ENCODE measurements at places on chromosomes 3 and 15.
A peak's percentile ranks its signal among the peaks of the same experiment; 100 is the strongest.

DNA sequence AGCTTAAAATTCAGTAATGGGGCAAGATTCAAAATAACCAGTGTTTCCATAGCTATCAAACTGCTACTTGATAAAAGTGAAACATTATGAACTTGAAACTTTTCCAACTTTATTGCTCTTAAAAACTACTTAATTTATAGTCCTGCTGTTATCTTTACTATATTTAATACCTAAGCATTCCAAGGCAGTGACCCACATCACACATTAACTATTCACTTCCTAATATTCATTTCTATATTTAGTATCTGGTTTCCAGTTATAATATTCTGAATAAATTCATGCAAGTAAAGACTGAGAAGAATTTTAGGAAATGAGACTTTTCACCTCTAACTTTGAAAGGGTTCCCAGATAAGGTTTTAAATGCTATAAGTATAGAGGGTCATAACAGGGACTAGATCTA, 64.9 kb downstream of the UACA start:
- DNase-seq: no peak

DNA sequence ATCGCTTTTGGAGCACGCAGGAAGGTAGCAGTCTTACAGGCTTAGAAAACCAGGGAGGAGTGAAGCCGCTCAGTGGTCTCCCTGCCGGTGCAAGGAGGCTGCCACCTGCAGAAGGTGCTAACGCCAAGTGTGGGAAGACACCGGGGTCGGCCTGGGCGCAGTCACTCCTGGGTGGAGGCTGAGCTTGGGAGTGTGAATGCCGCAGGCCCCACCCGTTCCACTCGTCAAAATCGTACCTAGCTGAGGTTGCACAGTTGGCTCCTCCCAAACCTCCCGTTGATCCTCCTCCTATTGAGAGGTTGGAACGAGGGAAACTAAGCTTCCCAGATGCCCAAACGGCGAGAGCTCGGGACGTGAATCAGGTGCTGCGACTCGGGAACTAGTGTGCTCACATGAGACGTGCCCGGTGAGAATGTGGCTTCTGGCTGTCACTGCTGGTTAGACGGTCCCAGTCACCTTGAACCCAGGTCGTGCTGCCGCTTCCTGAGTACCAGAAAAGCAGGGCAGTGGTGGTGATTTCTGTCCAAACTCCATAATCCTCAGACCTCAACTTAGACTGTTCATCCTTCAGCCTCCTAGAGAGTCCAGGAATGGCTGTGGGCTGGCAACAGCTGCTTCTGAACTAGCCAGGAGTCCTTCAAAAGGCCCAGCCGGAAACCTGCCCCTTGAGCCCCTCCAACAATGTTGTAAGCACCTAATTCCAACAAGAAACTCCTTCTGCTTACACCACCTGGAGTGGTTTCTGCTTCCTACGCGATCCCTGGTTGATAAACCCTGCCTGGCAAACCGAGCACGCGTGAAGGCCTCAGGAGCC, 156.0 kb downstream of the XXYLT1 start:
- no peak for DNase-seq

DNA sequence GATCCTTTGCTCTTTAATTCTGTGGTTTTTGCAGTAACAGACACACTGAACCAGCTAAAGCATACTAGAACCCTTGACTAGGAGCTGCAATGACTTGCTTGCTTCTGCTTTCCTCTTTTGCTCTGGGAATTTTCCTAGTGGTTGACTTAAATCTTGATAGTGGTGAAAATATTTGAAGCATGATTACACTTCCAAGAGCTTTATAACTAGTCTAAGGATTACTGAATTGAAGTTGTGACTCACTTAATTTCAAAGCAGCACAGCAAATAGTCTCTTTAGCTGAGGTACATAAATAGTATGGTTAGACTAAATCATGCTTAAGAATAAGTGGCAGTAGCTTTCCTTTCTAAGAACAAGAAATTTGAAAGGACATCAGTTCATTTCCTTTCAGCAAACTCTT, 513.5 kb upstream of the GBE1 start:
- DNase-seq: no peak

- DNase-seq: no peak
Observed at GRCh38 chr15:101137312-101137940, 114.4 kb downstream of the CHSY1 start.

GRCh38 chr3:48716508-48716981, 476 bp downstream of the IP6K2 start:
- no peak for DNase-seq

DNA sequence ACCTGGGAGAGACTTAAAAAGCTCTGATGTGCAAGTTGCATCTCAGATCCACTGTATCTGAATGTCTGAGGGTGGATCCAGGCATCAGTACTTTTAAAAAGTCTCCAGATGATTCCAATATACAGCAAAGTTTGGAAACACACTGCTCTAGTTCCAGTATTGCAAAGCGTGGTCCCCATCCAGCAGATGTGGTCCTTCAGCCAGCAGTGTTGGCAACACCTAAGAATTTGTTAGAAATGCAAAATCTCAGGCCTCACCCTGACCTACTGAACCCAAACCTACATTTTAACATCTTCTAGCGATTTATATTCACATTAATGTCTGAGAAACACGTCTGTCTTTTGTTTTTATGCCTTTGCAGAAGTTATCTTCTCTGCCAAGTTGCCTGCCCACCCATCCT, 32.2 kb upstream of the SGO1 start:
- no peak for DNase-seq

DNA sequence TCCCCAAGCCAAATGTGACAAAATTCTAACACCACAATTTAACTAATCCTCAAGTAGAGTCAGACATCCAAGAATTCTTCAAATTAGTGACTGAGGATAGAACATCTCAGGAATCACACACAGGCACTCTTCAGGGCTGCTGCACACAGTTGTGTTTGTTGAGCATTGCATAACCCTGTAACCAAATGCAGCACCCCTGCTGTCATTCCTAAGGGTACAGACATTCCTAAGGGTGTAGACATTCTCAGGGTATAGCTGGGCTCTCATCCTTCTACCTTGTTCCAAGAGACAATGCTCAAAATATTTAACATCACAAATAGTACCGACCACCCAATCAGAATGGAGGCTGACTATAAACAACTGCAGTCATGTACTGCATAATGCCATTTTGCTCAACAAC, 107.1 kb upstream of the UBE2E2 start:
- no peak for DNase-seq

GRCh38 chr3:182609575-182610156, 183.6 kb upstream of the ATP11B start:
- DNase-seq: no peak

DNA sequence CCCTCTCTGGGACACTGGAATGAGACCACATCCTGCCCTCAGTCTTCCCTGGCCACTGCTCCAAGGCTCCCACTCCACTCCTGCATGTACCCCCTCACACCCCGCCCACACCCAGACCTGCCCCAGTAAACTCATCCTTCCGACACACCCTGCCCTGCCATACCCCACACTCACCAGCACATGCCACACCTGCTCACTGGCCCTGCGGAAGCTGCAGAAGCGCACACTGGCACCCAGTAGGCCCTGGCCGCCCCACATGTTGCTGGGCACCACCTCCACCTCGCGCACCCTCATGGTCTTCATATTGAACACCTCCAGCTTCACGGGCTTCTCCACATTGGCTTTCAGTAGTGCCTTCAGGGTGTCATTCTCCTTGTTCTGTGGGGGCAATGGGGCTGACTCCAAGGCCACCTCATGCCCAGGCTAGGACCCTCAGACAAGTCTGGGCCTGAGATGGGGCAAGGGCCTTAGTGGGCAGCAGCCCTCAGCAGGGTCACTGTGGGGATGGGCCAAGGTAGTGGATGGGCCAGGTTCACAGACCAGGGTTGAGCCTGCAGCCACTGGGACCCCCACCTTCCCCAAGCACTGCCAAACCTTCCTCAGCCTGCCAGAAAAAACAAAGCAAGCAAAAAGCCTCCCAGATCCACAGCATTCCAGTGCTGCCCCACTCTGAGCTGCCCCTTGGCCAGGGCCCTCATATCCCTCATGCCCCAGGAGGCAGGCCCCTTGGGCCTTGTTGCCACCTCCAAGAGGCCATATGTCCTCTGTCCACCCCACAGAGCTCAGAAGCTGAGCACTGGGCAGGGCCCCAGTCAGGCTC, 4.7 kb downstream of the GORASP1 start:
- DNase-seq: no peak

- DNase-seq: no peak
Observed at GRCh38 chr3:122397201-122397600, 13.2 kb downstream of the FAM162A start.

DNA sequence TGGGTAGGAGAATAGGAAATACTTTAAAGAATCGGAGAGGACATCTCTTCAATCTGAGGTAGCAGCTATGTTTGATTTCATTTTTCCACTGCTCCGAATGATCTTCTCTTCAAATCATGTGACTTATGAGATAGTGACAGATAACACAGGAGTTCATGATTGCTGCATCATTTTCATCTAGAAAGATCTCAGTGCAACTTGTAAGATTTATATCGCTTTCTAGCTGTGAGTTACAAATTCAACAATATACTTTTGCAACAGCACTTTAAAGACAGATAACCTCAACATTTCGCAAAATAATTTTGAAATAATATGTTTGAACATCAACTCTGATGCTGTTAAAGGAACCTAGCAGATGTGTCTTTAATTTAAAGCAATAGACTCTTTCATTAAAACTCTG, 99.9 kb upstream of the CCDC80 start:
- no peak for DNase-seq

DNA sequence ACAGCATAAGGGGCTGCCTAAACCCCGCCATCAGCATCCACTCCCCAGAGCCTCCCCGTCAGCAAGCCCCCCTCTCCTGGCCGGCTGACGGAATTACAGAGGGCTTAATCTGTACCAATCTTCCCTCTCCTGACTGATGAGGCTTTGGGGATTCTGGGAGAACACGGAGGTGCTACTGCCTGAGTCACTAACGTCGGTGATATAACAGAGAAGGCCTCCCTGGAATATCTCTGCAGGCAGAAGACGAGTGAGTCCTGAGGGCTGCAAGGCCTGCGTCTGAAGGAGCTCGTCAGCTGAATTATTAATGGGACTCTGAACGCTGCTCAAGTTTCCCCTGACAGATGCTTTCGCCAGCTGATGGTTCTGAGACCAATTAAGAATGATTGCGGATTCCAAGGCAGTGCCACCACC, 147.7 kb downstream of the XXYLT1 start:
- no peak for DNase-seq

DNA sequence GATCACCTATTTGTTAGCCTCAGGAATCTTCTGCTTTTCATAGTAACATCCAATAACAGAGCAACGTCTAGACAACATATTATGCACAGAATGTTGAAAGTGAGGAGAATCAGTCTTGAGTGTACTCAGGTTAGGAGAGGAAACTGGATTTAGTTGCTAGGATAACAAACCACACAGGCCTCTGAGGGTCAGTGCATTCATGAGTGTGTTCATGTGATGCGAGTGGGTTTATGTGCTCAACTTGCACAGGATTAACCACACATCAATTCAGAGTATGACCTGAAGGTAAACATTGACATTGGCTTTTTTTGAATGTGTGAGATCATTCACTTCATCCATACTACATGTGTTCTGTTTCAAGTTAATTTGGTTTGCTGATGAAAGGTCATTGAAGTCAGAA, 287.6 kb downstream of the DIPK2A start:
- peak; percentile 38 for DNase-seq

DNA sequence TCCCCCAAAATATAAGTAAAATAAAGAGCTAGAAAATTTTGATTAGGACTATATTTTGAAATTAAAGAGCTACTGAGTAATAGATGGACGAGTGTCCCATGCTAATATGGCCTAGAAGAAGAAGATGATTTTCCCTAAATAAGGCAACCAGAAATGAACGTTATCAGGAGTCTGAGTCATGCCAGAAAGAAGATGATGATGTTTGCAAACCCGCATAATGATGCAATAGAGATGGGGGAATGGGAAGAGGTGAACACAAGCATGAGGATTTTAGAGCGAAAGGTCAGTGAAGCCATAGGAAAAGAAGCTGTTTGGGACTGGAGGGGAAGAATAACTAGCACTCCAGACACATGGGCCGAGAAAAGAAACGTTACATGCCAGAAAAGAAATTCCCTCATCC, 71.7 kb downstream of the FGF12 start:
- no peak for DNase-seq

- DNase-seq: no peak
Observed at GRCh38 chr3:44939581-44940036, 36.4 kb downstream of the ZDHHC3 start.

- DNase-seq: no peak
Observed at GRCh38 chr15:98870788-98871187, 136.8 kb downstream of the PGPEP1L start.

GRCh38 chr15:77391372-77391951, 28.4 kb downstream of the PEAK1 start:
- DNase-seq: no peak

DNA sequence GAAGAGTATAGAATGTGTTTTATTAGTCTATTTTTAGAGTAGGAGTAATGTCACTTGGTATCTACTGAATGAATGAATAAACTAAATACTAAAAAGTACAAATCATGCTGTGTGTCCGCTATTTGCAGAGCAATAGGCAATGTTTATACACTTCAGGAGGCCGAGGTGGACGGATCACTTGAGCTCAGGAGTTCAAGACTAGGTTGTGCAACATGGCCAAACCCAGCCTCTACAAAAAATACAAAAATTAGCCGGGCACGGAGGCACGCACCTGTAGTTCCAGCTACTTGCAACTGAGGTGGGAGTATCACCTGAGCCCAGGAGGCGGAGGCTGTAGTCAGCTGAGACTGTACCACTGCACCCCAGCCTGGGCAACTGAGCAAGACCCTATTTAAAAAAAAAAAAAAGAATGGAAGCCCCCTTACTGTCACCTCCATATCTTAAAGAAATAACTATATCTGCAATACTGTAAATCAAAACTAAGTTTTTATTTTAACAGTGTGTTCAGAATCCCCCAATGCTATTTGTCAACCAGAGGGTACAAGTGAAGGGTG, 98.4 kb downstream of the DHX30 start:
- no peak for DNase-seq

GRCh38 chr3:61602466-61602865, 41.1 kb downstream of the PTPRG start:
- DNase-seq: no peak

GRCh38 chr3:191239407-191240031, 40.5 kb downstream of the OSTN start:
- no peak for DNase-seq

GRCh38 chr15:80155001-80155377, 2.2 kb downstream of the FAH start:
- no peak for DNase-seq

DNA sequence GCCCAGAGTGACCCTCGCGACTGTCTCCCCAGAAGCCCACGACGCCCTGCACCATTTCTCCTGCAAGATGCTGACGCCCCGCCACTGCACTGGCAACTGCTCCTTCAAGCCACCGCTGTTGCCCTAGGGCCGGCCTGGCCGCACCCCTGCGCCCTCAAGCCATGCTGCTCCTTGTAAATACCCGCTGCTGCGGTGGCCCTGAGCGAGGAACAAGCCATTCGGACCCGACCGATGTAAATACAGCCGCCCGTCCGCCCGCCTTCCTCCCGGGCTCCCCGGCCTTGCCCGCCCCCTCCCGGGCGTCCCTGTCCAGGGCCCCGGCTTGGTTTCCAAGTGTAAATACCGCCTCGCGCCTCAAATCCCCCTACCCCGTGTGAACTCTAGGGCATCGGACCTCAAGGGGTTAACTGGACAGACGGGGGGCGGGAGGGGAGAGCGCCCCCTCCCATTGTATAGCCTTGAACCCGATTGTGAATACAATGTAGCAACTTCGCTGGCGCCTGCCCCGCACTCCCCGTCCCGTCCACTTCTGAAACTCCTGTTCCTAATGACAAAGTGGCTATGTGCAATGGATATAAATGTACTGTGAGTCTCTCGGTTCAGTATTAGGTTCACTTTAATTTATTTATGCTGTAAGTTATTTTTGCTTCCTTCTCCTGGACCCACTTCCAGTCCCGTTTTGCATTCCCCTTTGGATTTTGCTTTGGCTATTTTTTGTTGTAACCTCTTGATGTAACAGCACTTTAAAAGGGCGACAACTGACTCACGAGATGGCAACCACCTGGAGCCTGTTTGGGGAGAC, 5.9 kb downstream of the RNU6-1 start:
- DNase-seq: no peak
